Sigmoid colon (tissue), 7 donors: ENCODE measurements at places on chromosomes 5 and 9. TPM values are rescaled to one million over a fixed set of nuclear protein-coding genes. Genes with fewer than 3 reads are reported as not detected.
A peak's percentile ranks its signal among the peaks of the same experiment; 100 is the strongest.

DNA sequence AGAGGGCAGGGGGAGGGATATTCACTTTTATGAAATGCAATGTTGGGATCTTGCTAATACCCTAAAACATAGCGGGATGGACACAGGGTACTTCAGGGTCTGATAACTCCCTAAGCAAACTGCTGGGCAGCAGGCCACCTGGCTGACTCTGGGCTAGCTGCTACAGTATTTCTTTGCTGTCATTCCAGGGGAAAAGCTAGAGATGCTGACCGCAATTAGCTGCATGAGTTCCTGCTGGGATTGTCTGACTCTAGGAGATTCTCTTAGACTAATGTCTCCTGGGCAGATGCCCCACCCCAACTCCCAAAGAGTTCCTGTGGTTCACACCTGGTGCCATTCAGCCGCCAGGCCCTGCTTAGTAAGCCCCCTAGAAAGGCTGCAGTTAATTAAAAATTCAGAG is 69.9 kb downstream of the PSAT1 start:
- no peak for DNase-seq

SPATA31C1 gene
- not detected for total RNA-seq

IRX1 gene
- total RNA-seq: not detected

DNA sequence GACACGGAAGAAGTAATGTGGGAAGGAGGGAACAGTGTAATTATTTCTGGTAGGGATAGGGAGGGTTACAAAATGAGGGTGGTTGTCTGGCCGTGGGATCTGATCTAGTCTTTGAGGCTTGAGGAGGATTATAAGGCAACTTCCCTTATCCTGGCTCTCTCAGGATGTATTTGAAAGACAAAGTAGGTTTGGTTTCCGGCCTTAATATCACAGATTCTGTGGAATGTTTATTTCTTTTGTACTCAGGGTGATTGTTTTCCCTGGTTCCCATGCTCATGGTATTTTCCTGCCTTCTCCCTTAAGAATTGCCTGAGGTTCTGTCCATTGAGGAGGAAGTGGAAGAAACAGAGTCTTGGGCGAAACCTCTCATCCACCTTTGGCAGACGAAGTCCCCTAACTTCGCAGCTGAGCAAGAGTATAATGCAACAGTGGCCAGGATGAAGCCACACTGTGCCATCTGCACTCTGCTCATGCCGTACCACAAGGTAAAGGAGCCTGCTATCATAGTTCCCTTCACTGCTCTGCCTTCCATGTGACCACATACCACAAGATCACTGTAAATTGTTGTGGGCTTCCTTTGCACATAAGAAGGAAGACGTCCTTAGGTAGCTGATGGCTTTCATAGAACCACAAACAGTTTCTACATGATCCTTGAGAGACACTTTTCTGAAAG is 253.8 kb downstream of the KDM4C start:
- no peak for DNase-seq

GRCh38 chr9:72704688-72705375 is 183.4 kb downstream of the TMC1 start:
- DNase-seq: no peak

GRCh38 chr9:72188232-72188631 is 39.0 kb downstream of the GDA start:
- no peak for DNase-seq

IRX4 gene
- total RNA-seq: not detected

HTR1A gene
- not detected for total RNA-seq

- no peak for DNase-seq
Measured at GRCh38 chr5:80960531-80961375, 590 bp downstream of the RASGRF2 start.

LCN1 gene
- total RNA-seq: not detected

GRCh38 chr5:149386166-149386565 is 7.1 kb upstream of the IL17B start:
- peak; percentile 74 for DNase-seq

- no peak for DNase-seq
Measured at GRCh38 chr5:57750891-57751290, 268.3 kb upstream of the ACTBL2 start.

- no peak for DNase-seq
Measured at GRCh38 chr5:35545190-35545589, 72.5 kb upstream of the SPEF2 start.

DNA sequence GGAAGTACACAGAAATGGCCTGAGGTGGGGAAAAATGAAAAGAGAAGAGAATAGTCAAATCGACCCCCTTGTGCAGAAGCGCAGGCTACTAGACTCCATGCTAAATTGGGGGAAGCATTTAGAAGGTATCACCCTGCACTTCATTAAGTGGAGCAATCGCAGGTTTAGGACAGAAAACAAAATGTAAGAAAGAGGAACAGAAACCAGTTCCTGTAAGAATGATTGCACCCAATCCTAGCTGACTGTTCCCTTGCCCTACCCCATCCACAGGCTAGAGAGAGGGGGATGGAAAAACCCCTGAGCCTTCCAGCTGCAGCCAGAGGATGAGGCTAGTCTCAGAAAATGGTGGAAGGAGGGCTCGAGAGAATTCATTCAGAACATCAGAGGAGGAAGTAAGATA is 23.9 kb upstream of the PPP1R2B start:
- no peak for DNase-seq

DNA sequence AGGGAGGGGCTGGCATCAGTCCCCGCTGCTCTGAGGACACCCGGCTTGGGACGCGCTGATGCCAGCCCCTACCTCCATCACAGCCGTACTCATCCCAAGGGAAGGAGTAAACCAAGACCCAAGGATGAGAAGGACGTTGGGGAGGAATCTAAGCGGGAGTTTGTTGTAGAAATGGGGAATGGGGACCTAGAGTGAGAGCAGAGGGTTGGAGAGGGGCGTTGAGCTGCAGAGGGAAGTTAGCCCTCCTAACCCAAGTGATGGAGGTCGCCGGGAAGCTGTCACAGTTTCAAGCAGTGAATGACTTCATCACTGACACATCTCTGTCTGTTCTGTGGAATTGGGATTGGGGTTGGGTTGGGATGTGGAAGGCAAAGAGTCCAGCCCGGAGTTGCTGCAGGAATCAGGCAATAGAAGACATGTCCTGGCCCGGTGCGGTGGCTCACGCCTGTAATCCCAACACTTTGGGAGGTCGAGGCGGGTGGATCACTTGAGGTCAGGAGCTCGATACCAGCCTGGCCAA is 759 bp upstream of the SUSD1 start:
- DNase-seq: no peak

DNA sequence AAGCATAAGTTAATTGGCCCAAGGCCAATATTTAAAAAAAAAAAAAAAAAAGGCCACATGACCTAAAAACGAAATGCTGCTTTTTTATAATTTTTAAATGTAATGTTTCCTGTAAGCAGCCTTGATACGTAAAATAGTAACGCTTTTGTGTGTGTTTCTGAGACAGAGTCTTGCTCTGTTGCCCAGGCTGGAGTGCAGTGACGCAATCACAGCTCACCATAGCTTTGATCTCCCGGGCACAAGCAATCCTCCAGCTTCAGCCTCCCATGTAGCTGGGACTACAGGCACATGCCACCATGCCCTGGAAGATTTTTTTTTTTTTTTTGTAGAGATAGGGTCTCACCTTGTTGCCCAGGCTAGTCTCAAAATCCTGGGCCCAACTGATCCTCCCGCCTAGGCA is 179.9 kb downstream of the EDIL3 start:
- no peak for DNase-seq

GRCh38 chr5:3302228-3302627 is 293.4 kb upstream of the IRX1 start:
- no peak for DNase-seq

DNA sequence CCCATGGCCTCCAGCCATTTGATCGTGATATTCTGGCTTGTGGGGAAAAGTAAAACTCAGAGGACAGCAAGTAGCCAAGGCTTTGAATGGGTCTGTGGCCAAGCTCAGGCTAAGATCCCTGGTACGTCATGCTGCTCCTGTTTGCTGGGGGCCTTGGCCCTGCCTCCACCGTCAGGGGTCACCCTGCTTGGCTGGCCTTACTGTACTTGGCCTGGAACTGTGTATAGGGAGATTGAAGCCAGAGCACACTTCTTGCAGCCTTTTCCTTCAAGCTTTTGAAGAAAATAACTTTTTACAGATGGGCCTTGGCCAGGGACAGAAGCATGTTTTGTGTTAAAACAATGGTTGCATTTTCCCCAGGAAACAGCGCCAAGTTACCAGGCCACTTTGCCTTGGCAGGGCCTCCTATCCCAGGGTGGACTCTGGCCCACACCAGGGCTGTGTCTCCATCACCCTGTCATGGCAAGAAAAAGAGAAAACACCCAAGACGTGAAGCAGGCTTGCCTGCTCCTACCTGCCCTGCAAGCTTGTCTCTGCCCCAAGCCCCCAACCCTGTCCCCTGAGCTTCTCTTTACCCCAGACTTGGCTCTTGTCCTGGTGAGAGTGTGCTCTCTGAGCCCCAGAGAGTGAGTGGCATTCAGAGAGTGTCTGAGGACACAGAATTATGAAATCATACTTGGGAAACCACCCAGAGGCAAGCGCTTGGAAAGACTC is 286.9 kb downstream of the GADD45G start:
- peak; percentile 95 for DNase-seq

DNA sequence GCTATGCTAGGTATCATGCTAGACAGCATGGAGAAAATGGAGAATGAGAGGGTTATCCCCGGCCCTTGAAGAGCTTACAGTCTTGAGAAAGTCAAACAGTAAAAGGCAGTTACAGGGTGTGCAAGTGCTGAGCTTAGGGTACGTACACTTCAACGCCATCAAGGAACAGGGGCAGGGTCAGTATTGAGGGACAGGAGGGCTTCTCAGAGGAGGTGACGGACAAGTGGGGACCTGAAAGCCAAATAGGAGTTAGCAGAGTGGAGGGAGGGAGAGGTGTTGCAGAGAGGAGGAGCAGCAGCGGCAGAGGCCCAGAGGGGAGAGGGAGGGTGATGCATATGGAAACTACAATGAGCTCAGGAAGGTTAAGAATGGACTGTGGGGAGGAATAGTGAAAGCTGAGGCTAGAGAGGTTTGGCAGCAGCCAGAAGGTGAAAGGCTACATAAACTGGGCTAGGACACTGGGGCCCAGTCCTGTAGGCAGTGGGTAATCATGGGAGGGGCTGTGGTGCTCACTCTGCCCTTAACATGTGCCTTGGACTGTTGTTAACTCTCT is 88.0 kb downstream of the NRG2 start:
- DNase-seq: no peak

WDR41 gene
- total RNA-seq: 48.5 TPM

GRCh38 chr5:120055858-120056257 is 408.2 kb upstream of the PRR16 start:
- DNase-seq: no peak

GRCh38 chr9:87663556-87663955 is 62.4 kb upstream of the CTSL start:
- no peak for DNase-seq

DNA sequence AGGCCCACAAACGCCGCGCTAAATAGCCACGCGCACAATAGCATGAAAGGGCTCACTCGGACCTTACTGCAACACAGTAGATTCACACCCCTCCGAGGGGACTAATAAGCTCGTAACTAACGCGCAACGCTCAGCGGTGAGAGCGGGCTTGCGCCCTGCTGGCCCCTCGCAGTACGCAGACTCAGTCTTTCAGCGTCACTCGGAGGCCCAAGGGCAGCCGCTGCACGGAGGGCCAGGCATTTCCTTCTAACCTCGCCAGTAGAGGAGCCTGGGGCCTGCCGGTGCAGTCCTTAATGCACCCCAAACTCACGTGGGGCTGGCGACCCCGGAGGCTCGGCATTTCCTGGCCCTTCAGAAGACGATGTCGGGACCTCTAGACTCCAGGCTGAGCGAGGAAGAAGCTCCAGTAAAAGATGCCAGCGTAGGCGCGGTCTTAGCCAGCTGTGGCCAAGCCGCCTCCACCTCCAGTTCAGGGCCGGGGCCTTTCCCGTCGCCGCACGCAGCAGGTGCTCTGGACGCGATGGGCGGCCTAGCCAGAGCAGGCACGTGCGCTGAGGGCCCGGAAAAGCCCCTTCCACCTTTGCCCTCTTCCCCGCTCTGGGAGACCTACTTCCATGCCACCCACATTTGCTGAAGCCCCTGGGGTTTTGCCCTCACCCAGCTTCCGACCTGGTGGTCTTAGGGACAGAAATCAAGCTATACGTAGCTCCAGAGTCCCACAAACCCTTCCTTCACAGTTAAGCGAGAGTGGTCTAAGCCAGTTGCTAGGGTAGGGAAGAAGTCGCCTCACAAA is 38.3 kb upstream of the TIFAB start:
- DNase-seq: no peak

GRCh38 chr9:16241231-16241630 is 629.2 kb downstream of the BNC2 start:
- DNase-seq: no peak

ANKRD34B gene
- not detected for total RNA-seq

GFM2 gene
- total RNA-seq: 16.3 TPM

DNA sequence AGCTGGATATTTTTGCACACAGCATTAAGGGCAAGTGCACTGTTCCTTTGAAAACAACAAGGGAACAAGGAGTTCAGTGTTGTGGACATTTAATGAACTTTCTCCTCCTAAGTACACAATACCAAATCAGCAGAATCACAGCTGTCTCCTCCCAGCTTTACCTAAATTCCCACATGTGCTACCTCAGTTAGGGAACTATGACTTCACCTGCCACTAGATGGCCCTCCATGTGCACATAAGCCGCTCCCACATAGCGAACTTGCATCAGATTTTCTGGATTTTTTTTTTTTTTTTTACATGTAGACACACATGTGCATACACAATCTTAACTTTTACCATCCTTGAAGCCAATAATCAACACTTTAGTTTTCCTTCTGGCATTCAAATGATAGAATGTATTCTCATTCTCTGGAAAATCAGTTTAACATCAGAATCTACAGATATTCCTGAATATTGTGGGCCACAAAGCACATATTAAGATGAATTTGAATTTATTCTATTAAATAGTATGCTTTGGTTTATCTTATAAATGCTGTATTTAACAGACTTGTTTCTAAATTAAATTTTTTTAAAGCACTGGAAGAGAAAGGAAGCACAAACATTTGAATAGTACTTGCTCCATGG is 123.6 kb downstream of the PALM2AKAP2 start:
- DNase-seq: peak; percentile 77

OTULIN gene
- 12.9 TPM for total RNA-seq

- DNase-seq: no peak
Measured at GRCh38 chr5:13510616-13511015, 433.9 kb downstream of the DNAH5 start.

JAK2 gene
- total RNA-seq: 28.5 TPM

- no peak for DNase-seq
Measured at GRCh38 chr9:89969156-89969675, 364.4 kb downstream of the GADD45G start.

- DNase-seq: no peak
Measured at GRCh38 chr5:139636207-139636792, 11.8 kb upstream of the CXXC5 start.

OBP2B gene
- not detected for total RNA-seq

DNA sequence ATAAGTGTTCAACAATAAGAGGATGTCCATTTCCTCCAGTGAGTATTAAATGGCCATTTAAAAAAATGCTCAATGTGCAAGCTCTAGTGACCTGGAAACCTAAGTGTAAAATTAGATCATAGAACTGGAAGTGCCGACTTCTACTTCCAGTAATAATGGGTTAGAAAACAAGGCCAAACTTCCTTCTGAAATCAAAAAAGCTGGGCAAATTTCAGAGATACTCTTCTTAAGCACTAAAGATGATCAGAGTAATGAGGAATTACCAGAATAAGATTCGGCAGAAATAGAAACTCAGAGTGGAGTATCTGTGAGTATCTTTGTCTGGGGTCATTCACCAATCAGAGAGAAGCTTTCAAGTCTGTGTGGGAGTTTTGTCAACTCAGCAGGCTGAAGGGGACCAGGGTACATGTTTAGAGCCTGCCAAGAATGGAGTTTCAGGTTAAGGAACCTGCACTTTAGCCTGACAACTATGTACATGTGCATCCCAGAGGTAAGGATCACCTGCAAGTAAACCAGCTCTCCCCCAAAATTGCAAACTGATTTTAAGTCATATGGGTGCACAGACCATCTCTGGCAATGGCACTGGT is 17.1 kb downstream of the FCN2 start:
- DNase-seq: no peak

SLC35D2 gene
- 22.4 TPM for total RNA-seq

SH2D3C gene
- 5.0 TPM for total RNA-seq
